ENCODE measurements at places on chromosomes 6 and 20.

GRCh38 chr6:10478187-10479040 is 42.7 kb upstream of the GCNT2 start:
- DNase-seq: no peak
- no peak overlapping the region for H3K27ac ChIP-seq
- H3K36me3 ChIP-seq: no peaks in the 10 kb centered on the region

DNA sequence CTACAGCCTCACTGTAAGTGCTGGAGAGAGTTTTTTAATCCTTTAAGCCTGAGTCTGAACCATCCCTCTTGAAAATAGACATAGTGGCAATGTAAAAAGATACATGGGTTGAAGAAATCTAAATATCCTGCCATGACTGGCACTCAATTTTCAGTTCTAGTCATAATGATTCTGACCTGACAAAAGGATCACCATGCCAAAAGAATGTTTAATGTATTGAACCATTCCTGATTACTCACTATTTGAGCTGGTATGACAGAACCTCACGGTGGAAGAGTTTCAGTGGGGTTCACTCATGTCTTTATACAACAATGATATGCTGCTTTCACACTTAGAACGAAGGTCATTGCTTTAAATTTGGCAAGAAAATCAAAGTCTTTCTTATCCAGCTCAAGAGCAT is 93.4 kb downstream of the HIVEP2 start:
- H3K4me3 ChIP-seq: no peak overlapping the region
- no peaks in the 10 kb centered on the region for H3K27me3 ChIP-seq
- DNase-seq: no peak
- H3K36me3 ChIP-seq: no peaks in the 10 kb centered on the region
- H3K27ac ChIP-seq: peak overlapping the region; percentile 60

DNA sequence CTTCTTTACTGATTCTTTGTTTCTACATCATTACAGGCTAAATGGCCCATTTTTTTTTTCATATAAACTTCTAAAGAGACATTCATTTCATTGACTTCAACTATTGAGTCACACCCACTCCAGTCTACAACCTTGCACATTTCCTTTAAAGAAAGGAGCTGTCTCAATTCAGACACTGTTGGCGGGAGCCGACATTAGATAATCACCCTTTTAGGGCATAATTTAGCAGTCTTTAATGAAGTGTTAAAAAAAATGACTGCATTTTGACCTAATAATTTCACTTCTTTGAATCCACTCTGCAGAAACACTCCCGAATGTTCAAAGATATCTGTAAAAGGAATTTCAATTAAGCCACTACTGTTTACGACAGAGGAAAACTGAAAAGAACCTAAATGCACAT is 1.5 kb downstream of the EPM2A start:
- H3K27ac ChIP-seq: no peak overlapping the region
- H3K4me3 ChIP-seq: no peak overlapping the region

- H3K36me3 ChIP-seq: no peaks in the 10 kb centered on the region
- no peaks in the 10 kb centered on the region for H3K4me1 ChIP-seq
- H3K4me3 ChIP-seq: no peak overlapping the region
- no peak overlapping the region for H3K27ac ChIP-seq
- no peak for DNase-seq
Measured at GRCh38 chr6:141677598-141678211, 455.0 kb upstream of the GJE1 start.

DNA sequence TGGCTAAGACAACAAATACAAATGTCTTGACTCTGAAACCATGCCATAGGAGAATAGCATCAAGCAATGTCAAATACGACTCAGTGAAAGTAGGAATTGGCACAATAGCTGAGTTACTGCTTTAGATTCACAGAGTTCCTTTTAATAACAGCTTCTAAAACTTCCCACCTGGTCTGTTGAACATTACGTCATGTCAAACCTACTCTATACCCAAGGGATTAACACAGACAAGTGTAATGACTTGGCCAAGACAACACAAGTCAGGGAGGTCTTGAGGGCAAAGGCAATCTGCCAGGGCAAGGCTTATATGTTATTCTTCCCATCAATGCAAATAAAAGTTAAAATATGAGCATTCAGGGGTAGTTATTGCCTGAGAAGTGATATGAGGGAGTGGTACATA is 265.1 kb upstream of the PRDM1 start:
- no peaks in the 10 kb centered on the region for H3K4me1 ChIP-seq
- H3K4me3 ChIP-seq: no peak overlapping the region
- no peak overlapping the region for H3K27ac ChIP-seq
- no peaks in the 10 kb centered on the region for H3K36me3 ChIP-seq
- DNase-seq: no peak

Measured in esophagus squamous epithelium (tissue), 5 donors.